Naive thymus-derived CD8-positive, alpha-beta T cell (primary cell): ENCODE measurements at places on chromosomes 13 and 19. TPM values are rescaled to one million over a fixed set of nuclear protein-coding genes. Genes with fewer than 3 reads are reported as not detected.

DNA sequence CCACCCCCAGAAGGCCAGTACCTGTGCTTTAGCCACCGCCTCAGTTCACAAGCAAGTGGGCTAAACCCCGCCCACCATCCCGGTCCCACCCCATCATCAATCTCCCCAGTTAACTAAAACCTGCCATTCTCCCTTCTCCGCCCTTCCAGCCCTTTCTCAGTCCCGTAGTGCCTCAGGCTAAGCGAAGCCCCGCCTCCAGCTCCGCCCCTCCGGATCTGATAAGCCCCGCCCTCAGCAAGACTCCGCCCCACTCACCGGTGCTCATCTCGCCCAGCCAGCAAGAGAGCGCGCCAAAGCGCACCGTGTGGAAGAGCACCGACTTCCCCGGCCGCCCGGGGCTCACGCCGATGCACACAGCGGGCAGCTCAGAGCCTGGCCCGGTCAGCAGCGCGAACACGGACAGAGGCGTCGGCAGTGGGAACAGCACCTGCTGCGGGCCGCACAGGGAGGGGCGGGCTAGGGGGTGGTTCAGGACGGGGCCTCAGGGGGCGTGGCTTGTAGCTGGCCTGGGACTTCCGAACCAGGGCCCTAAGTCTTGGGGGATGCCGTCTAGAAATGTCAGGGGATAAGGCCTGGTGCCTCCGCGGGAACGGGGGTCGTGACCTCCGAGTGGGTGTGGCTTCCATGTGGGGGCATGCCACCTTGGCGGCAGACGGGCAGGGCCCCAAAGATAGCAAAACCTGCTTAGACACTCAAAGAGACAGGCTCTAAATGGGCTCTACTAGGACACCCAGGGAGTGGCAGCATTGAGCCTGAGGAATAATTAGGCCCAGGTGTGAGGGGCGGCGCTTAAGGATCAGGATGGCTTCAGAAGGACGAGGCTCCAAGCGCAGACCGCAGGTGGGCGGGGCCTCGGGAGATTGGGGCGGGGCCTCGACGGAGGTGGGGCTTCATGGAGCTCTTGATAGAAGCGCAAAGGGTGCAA, 21.4 kb downstream of the MAP4K1 start:
- DNase-seq = no peak
- no peak overlapping the region for H3K27ac ChIP-seq
- peaks cover 2% of the 10 kb centered on the region for H3K4me1 ChIP-seq
- H3K27me3 ChIP-seq = no peaks in the 10 kb centered on the region

DNA sequence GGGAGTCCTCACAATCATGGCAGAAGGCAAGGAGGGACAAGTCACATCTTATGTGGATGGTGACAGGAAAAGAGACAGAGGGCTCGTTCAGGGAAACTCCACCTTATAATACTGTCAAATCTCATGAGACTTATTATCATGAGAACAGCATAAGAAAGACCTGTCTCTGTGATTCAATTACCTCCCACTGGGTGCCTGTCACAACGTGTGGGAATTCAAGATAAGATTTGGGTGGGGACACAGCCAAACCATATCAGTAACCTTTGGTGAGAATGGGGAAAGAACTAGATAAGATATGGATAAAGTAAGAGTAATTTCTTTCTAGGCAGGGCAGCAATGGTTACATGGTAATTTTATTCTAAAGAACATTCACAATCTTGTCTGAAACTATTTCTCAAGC, 344.9 kb upstream of the KLF12 start:
- no peak overlapping the region for H3K4me3 ChIP-seq
- H3K27me3 ChIP-seq = no peaks in the 10 kb centered on the region
- H3K27ac ChIP-seq = no peak overlapping the region
- H3K4me1 ChIP-seq = no peaks in the 10 kb centered on the region
- no peak for DNase-seq

DNA sequence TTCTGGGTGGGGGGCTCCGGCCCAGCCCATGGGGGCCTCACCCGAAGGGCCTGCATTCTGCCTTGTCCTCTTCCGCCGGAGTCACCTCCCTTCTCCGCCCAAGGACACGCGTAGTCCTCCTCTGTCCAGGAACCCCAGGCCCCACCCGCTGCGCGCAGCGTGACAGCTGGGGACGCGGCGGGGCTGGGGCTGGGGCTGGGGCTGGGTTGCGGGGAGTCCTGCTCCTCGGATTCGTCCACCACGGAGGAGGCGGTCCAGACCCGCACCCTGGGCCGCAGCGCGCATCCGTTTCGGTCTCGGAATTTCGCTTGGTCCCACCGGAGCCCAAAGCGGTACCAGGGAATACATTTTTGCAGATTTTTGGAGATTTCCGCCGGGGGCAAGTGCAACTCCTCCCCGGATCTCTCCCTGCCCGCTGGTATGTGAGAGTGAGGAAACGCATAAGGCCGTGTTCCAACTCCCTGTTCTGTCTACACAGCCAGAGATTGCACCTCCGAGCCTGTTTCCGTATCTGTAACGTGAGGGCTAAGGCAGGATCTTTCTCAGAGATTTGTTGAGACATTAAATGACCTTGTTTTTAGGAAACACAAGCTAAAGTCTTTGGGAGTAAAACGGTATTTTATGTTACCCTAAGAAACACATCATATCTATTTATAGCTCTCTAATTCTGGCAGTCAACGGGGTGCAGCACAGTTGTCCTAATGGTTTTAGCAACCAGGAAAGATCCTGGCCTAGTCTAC, at the start of gene COX7A1:
COX7A1 (minus strand) TSS at position 96 of the 740 bp plus-strand sequence; CDS start at position 56, 40 bp downstream.
- peaks cover 10% of the 10 kb centered on the region for H3K4me1 ChIP-seq
- H3K4me3 ChIP-seq = no peak within 1 kb of the TSS
- H3K27ac ChIP-seq = no peak within 1 kb of the TSS
- no peaks in the 10 kb centered on the region for H3K27me3 ChIP-seq

- no peak overlapping the region for H3K4me3 ChIP-seq
- DNase-seq = no peak
- H3K4me1 ChIP-seq = no peaks in the 10 kb centered on the region
- H3K27me3 ChIP-seq = no peaks in the 10 kb centered on the region
Observed at GRCh38 chr13:37599519-37599918, 951 bp upstream of the POSTN start.

COL4A1 gene
- polyA plus RNA-seq = not detected

DNA sequence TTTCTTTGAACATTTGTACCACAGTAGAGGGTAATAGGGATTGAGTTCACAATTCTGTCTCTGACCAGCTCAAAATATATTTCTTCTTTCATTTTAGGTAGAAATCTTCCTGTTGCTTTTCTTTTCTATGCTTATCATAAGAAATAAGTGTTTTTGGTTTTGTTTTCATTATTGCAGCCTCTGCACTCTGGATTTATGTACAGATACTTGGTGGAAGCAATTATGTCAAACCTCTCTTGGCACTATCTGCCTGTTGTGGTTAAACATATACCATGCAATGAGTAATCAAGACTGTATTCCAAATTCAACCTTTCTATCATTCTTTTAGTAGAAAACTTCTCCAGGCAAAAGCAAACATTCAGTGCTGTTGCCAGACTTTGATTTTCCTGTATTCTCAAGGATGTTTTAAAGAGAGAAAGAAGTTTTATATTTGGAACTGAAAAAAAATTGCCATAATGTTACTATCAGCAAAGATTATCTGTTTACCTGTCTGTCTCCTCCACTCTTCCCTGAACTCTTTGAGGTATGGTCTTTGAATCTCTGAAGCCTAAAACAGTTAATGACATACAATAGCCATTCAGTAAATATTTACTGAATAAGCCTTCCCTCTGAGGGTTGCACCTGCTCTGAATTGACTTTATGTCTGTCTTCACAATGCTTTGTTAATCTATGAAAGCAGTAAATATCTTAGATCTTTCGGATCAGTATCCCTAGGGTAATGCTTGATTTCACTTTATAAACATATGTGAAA, 612.5 kb upstream of the PRR20A start:
- H3K27me3 ChIP-seq = no peaks in the 10 kb centered on the region
- H3K36me3 ChIP-seq = no peaks in the 10 kb centered on the region
- DNase-seq = no peak
- no peak overlapping the region for H3K27ac ChIP-seq
- no peaks in the 10 kb centered on the region for H3K4me1 ChIP-seq

- H3K27ac ChIP-seq = no peak overlapping the region
- H3K27me3 ChIP-seq = peaks cover 2% of the 10 kb centered on the region
- no peaks in the 10 kb centered on the region for H3K36me3 ChIP-seq
- no peak for DNase-seq
- no peak overlapping the region for H3K4me3 ChIP-seq
Observed at GRCh38 chr13:23469951-23470421, 36.5 kb upstream of the SACS start.

GRCh38 chr13:50127726-50128291, 112.6 kb downstream of the KCNRG start:
- DNase-seq = no peak
- peaks cover 35% of the 10 kb centered on the region for H3K27me3 ChIP-seq
- H3K36me3 ChIP-seq = no peaks in the 10 kb centered on the region
- no peak overlapping the region for H3K27ac ChIP-seq
- peaks cover 45% of the 10 kb centered on the region for H3K4me1 ChIP-seq
- no peak overlapping the region for H3K4me3 ChIP-seq

DNA sequence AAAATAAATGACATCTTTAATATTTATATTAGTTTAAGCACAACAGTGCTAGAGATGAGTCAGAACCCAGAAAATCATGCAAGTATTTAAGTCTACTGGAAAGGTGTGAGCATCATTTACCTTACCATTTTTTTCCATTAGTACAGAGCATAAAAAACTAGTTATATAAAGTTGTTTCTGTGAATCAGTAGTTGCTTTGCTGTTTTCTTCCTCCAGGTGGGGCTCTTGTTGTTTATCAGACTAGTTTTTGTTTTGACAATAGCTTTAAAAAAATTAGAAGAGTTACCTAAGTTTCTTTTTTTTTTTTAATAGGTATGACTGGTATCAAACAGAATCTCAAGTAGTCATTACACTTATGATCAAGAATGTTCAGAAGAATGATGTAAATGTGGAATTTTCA, 12.7 kb downstream of the SUGT1 start:
- no peaks in the 10 kb centered on the region for H3K27me3 ChIP-seq
- H3K36me3 ChIP-seq = peaks cover 89% of the 10 kb centered on the region
- H3K27ac ChIP-seq = no peak overlapping the region
- H3K4me3 ChIP-seq = no peak overlapping the region

DNA sequence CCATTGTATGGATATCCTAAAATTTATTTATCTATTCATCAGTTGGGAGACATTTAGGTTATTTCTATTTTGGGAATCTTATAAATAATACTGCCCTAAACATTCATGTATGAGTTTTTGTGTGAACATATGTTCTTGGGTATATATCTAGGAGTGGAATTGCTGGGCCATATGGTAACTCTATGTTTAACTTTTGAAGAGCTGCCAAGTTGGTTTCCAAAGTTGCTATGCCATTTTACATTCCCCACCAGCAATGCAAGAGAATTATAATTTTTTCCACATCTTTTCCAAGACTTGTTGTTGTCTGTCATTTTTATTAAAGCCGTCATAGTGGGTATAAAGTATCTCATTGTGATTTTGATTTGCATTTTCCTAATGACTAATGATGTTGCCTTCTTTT, 48.2 kb upstream of the CALM3 start:
- peaks cover 3% of the 10 kb centered on the region for H3K27me3 ChIP-seq
- no peak for DNase-seq
- no peak overlapping the region for H3K27ac ChIP-seq
- no peak overlapping the region for H3K4me3 ChIP-seq

DNA sequence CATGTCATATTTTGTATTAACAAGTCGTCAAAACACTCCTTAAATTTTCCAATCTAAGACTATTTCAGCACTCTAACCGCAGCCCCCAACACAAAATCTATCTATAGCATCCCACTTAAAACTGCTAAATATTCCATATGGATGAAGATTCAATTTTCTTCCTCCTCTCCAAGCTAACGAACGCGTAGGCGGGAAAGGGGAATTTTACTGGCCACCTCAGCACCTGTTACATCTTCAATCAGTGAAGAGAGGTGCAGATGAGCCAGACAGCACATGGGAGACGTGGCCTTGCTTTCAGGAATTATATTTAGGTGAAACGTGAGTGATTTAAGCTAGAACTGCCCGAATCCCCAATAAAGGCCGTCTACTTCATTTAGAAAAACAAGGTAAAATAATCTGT, 1.1 kb downstream of the RBM26 start:
- H3K27me3 ChIP-seq = no peaks in the 10 kb centered on the region
- DNase-seq = no peak
- H3K4me1 ChIP-seq = peaks cover 27% of the 10 kb centered on the region
- no peak overlapping the region for H3K4me3 ChIP-seq

DNA sequence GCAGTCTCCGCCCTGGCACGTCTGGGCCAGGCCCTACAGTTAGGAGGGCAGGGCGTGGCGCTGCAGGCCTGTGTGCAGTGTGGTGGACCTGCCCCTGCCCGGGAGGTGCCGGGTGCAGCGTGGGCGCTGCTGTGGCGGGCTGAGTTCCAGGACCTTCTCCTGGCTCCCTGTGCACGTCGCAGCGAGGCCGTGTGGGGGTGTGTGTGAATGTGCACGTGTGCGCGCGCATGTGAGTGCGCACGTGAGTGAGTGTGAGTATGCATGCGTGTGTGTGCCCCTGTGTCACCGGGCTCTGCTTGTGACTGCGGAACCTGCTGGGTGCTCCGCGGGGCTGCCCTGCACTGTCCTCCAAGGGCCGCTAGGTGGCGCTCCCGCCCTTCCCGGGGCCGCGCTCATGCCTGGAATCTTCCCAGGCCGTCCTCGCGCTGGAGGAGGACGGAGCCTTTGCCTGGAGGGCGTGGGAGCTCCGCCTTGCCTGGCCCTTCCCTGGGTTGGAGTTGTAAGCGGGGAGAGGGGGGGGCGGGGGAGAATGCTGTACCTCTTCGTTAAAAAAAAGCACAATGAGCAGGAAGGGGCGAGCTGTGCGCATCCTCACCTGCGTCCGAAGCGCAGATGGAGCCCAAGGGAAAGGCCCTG, 79.3 kb downstream of the KDM4B start:
- no peak overlapping the region for H3K4me3 ChIP-seq
- H3K27ac ChIP-seq = no peak overlapping the region
- peak; percentile 39 for DNase-seq
- H3K27me3 ChIP-seq = no peaks in the 10 kb centered on the region

DNA sequence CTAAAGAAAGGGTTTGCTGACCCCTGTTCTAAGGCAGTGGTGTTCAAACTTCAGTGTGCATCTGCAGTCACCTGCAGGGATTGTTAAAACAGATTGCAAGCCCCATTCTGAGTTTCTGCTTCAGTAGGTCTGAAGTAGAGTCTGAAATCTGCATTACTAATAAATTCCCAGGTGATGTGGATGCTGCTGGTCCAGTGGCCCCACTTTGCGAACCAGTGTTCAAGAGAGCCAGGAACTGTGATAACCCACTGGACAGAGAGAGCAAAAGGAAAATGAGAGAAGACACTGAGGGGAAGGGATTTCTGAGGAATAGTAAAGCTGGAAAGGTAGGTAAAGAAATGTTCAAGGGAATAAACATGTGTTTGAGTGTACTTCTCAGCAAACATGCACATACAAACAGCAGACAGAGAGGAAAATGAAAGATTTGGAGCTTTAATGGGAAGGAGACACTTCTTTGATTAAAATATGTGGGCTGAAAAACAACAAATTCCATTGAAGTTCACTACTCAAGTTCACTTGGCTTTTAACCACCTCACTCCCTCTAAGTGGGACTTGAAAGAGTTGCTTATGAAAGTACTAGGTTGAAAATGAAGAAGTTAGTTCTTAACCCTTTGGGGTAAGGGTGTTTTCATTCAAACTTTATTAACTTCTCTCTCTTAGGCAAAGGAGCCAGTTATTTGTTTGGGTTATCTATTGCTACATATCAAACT, 26.4 kb upstream of the FAM216B start:
- no peaks in the 10 kb centered on the region for H3K4me1 ChIP-seq
- H3K27ac ChIP-seq = no peak overlapping the region
- H3K36me3 ChIP-seq = no peaks in the 10 kb centered on the region
- H3K4me3 ChIP-seq = no peak overlapping the region

SLC10A2 gene
- not detected for polyA plus RNA-seq

VSTM1 gene
- not detected for polyA plus RNA-seq
